ENCODE measurements at places on chromosomes 6 and 20. TPM values are rescaled to one million over a fixed set of nuclear protein-coding genes. Genes with fewer than 3 reads are reported as not detected.

DNA sequence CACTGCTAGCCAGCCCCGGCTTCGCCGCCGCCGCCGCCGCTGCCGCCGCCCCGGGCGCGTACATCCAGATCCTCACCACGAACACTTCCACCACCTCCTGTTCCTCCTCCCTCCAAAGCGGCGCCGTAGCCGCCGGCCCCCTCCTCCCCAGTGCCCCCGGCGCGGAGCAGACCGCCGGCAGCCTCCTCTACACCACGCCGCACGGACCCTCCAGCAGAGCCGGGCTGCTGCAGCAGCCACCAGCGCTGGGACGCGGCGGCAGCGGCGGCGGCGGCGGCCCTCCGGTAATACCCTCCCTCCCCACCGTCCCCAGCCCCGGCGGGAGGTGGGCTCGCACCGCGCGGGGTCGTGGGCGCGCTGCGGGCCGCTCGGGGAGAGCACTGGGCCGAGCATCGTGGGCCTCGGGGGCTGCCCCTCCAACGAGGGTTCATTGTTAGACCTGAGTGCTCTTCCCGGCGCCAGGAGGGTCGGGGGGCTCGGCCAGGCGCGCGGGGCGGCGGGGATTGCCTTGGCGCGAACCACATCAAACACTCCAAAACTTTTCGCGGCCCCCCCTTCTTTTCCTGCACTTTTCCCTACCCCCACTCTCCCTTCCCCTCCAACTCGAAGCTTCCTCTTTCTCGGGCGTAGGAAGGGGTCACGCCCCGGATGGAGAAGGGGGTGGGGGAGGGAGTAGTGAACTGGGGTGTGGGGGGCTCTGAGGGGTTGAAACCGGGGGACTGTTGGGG lies 827 bp downstream of the E2F3 start:
- no peaks in the 10 kb centered on the region for H3K4me1 ChIP-seq
- DNase-seq = peak; percentile 30
- no peaks in the 10 kb centered on the region for H3K27me3 ChIP-seq
- peak overlapping the region; percentile 51 for H3K4me3 ChIP-seq

Gene TMEM14A
- 15.6 TPM for total RNA-seq

- no peak for DNase-seq
- H3K27me3 ChIP-seq = no peaks in the 10 kb centered on the region
- no peak overlapping the region for H3K27ac ChIP-seq
Measured at GRCh38 chr20:3330046-3330741, 77.3 kb downstream of the DNAAF9 start.

GRCh38 chr20:50348096-50348495 lies 157.5 kb downstream of the CEBPB start:
- H3K4me1 ChIP-seq = no peaks in the 10 kb centered on the region
- H3K4me3 ChIP-seq = no peak overlapping the region
- no peaks in the 10 kb centered on the region for H3K36me3 ChIP-seq
- no peak for DNase-seq
- H3K27me3 ChIP-seq = no peaks in the 10 kb centered on the region

- no peak for DNase-seq
- H3K4me1 ChIP-seq = no peaks in the 10 kb centered on the region
- H3K36me3 ChIP-seq = no peaks in the 10 kb centered on the region
- H3K27me3 ChIP-seq = no peaks in the 10 kb centered on the region
Measured at GRCh38 chr6:124029567-124029966, 225.9 kb downstream of the NKAIN2 start.

Data from pancreas (tissue), 10 donors.